ENCODE measurements at places on chromosomes 12 and 14. TPM values are rescaled to one million over a fixed set of nuclear protein-coding genes. Genes with fewer than 3 reads are reported as not detected.

Gene EFS
- 69.6 TPM for total RNA-seq

Gene JDP2
- total RNA-seq, result 13.1 TPM

Gene NPFF
- total RNA-seq, result not detected

Gene CCDC88C
- total RNA-seq, result 85.5 TPM

Gene MORN3
- total RNA-seq, result 1.5 TPM

Gene GALNT8
- 15.6 TPM for total RNA-seq

Gene ABCB9
- 10.5 TPM for total RNA-seq

Gene ADAM21
- total RNA-seq, result 0.12 TPM

Gene TPH2
- not detected for total RNA-seq

Gene MARCHF9
- total RNA-seq, result 34.3 TPM
